ENCODE measurements at places on chromosomes 1 and 21. TPM values are rescaled to one million over a fixed set of nuclear protein-coding genes. Genes with fewer than 3 reads are reported as not detected.

The ALX3 gene
- total RNA-seq: not detected

The CFH gene
- total RNA-seq: 272 TPM

The KLHDC9 gene
- 1.5 TPM for total RNA-seq

The NCAM2 gene
- total RNA-seq: 0.45 TPM

The RGS7 gene
- 2.8 TPM for total RNA-seq

The RNF2 gene
- 16.2 TPM for total RNA-seq

The CHIT1 gene
- total RNA-seq: 0.70 TPM

The NHLH2 gene
- total RNA-seq: not detected

The TMPRSS2 gene
- total RNA-seq: not detected

The OR2AK2 gene
- total RNA-seq: not detected

The FBXO2 gene
- 8.5 TPM for total RNA-seq

The NPR1 gene
- 19.8 TPM for total RNA-seq

The RNF11 gene
- 151 TPM for total RNA-seq

The TMEM52 gene
- total RNA-seq: not detected

The UBXN10 gene
- total RNA-seq: under 0.01 TPM

The NLRP3 gene
- 0.23 TPM for total RNA-seq

The NFASC gene
- total RNA-seq: 33.3 TPM

The FAM110D gene
- 0.08 TPM for total RNA-seq

The SH2D5 gene
- 1.5 TPM for total RNA-seq

The PLA2G2F gene
- total RNA-seq: not detected

The EFNA3 gene
- total RNA-seq: 0.90 TPM

The TEX50 gene
- not detected for total RNA-seq

The LEFTY1 gene
- 0.23 TPM for total RNA-seq

The LHX8 gene
- 0.59 TPM for total RNA-seq

The GBP4 gene
- total RNA-seq: 0.12 TPM

The MAB21L3 gene
- 0.12 TPM for total RNA-seq

The XCL1 gene
- not detected for total RNA-seq

The TMPRSS15 gene
- not detected for total RNA-seq

The RNF186 gene
- not detected for total RNA-seq

The ADAM15 gene
- total RNA-seq: 48.2 TPM

The SIM2 gene
- total RNA-seq: 3.6 TPM

The PPCS gene
- 22.7 TPM for total RNA-seq

The G0S2 gene
- total RNA-seq: 4.4 TPM
